T-helper 2 cell treated with Interferon-gamma antibody and Interleukin-4, amounts not matched to agents 100 ng/mL and 5 ng/mL, for 36 hours (primary cell): ENCODE measurements at places on chromosomes 3 and 15. TPM values are rescaled to one million over a fixed set of nuclear protein-coding genes. Genes with fewer than 3 reads are reported as not detected.

Gene ROBO1
- 0.11 TPM in 1 of 2 replicates, not detected in the other for total RNA-seq

Gene IL5RA
- not detected in 2 replicates for total RNA-seq

Gene CACNA1D
- 4.5 and 4.8 TPM in 2 replicates for total RNA-seq

Gene BBX
- total RNA-seq, result 28.0 and 33.3 TPM in 2 replicates

Gene SLC35G2
- 0.34 and 0.48 TPM in 2 replicates for total RNA-seq
